CD4-positive, alpha-beta T cell treated with Interleukin-21 for 1 hour (primary cell): ENCODE measurements at places on chromosomes 1 and 21.

- DNase-seq: no peak
Observed at GRCh38 chr1:42153624-42154023, 414 bp downstream of the GUCA2B start.

DNA sequence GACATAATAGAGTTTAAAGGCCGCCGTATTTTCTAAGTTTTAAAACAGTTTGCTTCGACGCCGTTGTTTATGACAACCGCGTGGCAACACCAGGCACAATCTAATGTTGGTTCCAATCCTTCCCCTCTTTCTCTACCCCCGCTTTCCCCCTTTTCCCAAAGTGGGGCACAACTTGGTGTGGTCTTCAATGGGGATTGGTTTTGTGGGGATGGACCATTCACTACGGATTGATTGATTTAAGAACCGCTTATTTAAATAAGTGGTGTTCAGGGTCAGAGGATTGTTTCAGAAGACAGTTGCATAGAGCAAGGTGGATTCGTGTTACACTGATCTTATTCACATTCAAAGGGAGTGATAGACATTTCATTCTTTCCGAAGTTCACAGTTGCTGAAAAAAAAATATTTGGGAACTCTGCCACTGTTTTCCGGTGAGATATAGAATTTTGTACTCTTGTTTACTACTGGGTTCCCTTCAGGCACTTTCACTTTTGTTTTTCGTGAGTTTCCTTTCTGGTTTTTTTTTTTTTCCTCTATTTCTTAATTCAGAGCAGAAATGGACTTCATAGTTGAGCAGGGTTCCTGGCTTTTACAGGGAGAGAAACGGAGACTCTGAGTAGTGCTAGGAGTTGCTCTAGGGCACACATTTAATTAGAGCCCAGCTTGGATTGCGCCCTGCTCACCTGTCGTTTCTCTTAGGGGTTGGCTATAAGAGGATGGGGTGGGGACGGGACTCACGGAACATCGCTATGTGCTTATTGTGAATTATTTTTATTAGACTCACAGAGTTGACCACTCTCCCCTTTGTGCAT, 79.6 kb upstream of the AK4 start:
- DNase-seq: peak; percentile 49

DNA sequence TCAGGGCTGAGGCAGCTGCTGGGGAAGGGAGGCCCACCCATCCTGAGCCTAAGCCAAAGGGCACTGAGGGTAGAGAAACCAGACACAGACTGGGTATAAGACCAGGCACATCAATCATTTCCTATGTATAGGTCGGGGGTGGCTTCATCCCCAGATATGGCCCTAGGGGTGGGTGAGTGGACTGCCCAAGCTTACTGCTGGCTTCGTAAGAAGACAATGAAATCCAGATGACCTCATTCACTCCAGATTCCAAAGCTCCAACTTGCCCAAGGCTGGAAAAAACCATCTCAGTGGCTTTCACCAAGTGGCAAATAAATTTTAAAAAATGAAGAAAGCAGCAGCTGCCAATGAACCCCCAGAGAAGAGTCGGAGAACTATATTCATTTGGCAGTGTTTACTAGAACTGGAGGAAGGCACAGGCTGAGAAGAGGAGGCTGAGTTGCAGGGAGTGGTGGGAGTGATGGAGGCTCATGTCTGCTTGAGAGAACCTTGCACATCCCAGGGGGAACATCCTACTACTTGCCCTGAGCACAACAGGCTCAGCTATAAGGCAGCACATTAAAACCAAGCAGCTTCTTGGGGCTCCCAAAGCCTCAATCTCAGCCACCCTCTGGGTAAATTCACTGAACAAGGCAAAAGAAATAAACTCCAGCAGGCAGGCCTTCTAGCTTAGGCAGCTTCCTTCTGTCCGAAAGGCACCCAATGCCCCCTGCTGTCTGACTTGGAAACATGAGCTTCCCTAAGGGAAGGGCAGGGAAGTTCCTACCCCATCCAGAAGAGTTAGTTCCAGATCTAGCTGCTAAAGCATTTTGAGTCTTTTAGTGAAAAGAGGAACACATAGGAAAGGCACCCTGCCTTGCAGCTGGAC, 14.1 kb downstream of the PEA15 start:
- DNase-seq: no peak

DNA sequence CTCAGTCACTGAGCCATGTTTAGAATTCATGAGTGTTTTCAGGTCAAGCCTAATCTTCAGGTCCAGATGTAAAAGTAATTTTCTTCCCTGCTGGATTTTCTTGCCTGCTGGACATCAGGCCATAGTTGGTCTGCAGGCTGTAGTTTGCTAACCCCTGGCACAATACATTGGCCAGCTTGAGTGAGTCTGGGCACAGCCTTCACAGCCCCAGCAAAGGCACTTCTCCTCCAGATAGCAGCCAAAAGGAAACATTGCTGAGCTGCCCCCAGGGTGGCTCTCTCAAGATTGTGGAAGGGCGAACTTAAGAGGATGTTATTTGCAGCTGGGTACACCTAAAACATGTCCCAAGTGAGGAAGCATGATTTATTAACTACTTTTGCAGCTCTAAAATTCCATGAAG, 126.8 kb downstream of the PIK3R3 start:
- no peak for DNase-seq

GRCh38 chr1:91032349-91032748, 10.5 kb upstream of the ZNF644 start:
- DNase-seq: no peak

DNA sequence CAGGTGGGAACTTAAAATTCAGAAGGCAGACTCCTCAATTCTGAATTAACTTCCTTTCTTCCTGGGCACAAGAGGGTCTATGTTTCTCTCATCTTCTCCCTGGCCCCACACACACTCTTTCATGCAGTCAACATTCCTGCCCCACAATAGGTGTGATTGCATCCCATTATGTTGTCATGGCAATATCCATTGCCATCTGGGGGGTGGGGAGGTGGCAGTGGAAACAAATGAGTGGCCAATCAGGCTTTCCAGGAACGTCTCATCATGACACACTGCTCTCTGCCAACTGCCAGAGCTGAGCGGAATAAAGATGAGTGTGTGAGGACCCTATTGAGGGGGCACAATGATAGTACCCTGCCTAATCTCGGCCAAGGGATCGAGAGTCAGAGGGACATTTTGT, 80.4 kb downstream of the KCND3 start:
- DNase-seq: no peak

DNA sequence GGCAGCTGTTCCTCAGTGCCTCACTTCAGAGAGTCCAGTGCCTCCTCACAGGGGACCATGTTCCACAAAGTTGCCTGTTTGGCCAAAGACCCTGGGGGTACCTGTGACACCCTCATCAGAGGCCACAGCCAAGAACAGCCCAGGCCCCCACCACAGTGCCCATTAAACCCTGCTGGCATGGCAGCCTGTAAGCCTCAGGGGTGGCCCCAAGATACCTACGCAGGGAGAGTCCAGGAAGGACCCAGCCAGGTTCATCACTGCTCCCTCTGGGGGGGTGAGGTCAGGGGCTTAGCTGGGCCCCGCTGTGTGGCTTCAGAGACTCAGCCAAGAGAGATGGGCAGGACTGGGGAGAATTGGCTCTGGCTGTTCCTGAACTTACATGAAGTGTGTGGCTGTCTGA, 19.1 kb upstream of the PRDM16 start:
- no peak for DNase-seq

GRCh38 chr1:41153750-41154274, 88.3 kb downstream of the SCMH1 start:
- no peak for DNase-seq

- DNase-seq: no peak
Observed at GRCh38 chr1:3603156-3603555, 8.2 kb downstream of the MEGF6 start.

GRCh38 chr1:99326215-99326949, 62.1 kb downstream of the PLPPR4 start:
- DNase-seq: no peak

DNA sequence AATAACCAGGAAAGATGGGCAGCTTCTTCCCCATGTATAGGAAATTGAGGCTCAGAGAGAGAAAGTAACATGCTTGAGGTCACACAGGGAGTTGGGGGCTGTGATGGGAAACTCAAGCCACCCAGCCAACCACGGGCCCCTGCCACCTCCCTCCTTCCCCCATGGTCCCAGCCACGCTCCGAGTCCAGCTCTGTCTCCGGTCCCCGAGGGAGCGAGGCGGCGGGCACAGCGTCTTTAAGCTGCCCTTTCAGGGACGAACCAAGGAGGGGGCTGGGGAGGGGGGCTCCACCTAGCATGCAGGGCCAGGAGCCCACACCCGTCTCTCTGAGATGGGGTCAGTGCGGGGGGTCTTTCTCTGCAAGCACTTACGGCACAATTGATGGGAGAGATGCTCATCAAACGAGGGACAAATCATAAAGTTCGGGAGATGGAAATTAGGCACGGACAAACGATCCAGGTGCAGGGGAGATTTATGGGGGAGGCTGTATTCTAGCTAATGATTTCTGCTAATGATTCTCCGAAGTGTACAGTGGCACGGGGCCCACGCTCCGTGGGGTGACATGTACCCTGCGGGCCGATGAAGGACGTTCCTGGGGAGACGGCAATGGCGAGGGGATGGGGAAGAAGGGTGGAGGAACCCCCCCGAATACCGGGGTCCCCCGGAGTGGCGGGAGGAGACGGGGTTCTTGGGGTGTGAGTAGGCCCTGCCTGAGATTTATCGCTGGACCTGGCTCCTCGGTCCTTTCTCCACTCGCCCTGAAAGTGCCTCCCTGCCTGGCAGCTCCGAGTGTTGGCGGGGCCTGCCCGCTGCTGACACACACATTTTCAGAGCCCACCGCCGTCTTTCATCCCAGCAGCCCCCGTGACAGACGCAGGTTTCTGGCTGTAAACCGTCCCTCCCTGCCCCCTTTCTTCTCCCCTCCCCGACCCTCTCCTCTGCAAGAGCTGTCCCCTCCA, 31.2 kb upstream of the CASZ1 start:
- no peak for DNase-seq

GRCh38 chr21:44071359-44072104, 35.7 kb upstream of the PWP2 start:
- no peak for DNase-seq

GRCh38 chr1:17059391-17060305, 5.8 kb upstream of the SDHB start:
- peak; percentile 44 for DNase-seq

DNA sequence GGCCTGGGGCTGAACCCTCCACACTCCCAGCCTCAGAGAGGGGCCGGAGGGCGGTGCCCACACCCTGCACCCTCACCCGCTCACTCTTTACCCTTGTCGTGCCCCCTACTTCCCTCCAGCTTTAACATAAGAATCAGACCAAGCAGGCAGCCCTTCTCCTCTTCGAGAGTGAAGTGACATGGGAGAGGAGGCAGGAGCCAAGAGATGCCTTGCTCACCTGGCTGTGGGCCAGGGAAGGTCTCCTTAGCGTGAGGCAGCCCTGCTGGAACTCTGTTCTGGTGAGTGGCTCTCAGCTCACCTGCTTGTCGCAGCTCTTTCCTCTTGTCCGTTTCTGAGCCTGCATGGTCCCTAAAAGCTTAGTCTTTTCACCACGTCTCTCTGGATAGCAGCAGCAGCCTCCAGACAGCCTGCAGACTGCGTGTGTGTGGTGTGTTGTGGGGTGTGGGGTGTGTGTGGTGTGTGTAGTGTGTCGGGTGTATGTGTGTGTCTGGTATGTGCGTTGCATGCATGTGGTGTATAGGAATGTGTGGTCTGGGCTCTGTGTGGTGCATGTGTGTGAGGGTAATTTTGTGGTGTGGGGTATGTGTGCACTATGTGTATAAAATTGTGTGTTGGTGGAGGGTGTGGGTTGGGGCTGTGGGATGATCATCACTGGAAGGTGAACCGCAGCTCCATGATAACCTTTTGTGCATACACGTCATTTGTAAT, 86.7 kb downstream of the CCDC185 start:
- no peak for DNase-seq

- no peak for DNase-seq
Observed at GRCh38 chr1:16120407-16120806, 35.5 kb downstream of the EPHA2 start.

DNA sequence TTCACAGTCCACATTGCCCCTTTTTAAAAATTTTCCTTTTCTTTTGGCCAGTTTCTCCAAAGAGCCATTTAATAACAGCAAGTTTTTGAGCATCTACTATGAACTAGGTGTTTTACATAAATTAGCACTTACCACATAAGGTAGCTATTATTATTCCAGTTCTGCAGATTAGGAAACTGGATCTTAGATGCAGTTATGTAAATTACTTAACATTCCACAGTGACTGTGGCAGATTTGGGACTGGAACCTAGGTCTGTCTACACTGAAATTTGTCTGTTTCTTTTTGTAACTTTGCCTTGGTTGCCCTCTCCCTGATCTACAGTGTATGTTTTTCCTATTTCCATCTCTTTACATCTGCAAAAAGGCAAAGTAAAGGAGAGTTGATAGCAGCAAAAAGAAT, 164.8 kb upstream of the ATP1B1 start:
- DNase-seq: no peak

- no peak for DNase-seq
Observed at GRCh38 chr1:25958465-25958864, 39.4 kb downstream of the PAFAH2 start.

DNA sequence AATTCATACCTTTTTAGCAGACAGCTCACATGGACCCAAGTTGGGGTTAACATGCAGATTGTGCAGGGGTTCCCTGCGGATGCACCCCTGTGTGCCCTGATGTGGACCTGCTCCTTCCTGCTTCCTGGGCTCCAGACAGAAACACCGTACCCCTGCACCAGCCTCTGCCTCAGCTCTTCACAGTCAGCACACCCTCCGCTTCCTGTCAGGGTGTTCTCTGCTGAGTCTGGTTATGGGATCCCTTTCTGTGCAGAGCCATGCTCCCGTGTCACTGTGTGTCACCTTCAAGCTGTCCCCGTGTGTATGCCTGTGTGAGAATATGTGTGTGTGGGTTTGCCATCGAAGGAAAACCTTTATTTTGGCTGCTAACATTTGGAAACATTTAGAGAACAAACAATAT, 48.7 kb upstream of the KCNJ15 start:
- no peak for DNase-seq

GRCh38 chr1:1665815-1666251, 7.0 kb upstream of the CDK11B start:
- peak; percentile 38 for DNase-seq

GRCh38 chr1:184101141-184101540, 49.6 kb downstream of the TSEN15 start:
- DNase-seq: no peak

- DNase-seq: no peak
Observed at GRCh38 chr21:45011911-45012661, 62.3 kb upstream of the ADARB1 start.

GRCh38 chr1:213939888-213940287, 47.9 kb upstream of the PROX1 start:
- DNase-seq: no peak

GRCh38 chr1:93925206-93925605, 16.0 kb upstream of the GCLM start:
- DNase-seq: no peak

- DNase-seq: no peak
Observed at GRCh38 chr1:182368358-182368757, 23.2 kb downstream of the GLUL start.

- DNase-seq: no peak
Observed at GRCh38 chr21:25298512-25299491, 308.5 kb downstream of the MRPL39 start.

GRCh38 chr1:109751531-109752260, 10.9 kb upstream of the GSTM3 start:
- no peak for DNase-seq
